RPMI8226 (cell line): ENCODE measurements at places on chromosomes 4 and X.
A peak's percentile ranks its signal among the peaks of the same experiment; 100 is the strongest.

DNA sequence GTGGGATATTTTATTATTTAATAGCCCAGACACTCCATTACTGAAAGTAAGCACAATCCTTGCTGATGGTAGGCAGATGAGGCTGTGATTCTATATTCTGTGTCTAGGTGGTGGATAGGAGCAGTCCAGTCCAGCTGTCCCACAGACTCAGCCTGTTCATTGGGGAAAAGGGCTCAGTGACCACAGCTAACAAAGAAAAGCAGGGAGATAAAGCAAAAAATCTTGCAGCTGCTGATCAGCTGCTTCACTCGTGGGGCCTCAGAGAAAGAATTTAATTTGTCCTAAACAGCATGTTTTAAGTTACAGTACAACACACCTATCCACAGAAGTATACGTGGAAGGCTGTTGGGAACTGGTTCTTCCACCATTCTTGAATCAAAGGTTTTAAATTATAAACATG is 40.7 kb upstream of the ANK2 start:
- DNase-seq, result no peak

DNA sequence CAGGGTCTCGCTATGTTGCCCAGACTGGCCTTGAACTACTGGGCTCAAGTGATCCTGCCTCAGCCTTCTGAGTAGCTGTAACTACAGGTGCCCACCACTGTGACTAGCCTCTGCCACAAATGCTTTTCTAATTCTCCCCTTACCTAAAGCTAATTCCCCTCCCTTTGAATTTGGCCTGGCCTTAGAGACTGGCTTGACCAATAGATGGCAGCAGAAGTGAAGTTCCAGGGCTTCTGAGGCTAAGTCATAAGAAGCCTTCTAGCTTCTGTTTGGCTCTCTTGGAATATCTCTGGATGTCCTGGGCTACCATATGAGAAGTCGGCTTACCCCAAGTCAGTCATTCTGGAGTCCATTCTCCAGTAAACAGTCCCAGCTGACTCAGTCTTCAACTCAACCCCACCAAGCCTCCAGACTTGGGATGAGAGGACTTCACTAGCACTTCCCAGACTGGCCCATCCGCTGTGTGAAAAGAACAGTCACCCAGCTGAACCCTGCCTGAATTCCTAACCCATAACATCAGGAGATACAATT is 61.0 kb downstream of the HPRT1 start:
- peak; percentile 44 for DNase-seq

- no peak for DNase-seq
These were observed at the start of gene PCDH19 for GRCh38 chrX:100409610-100410590. Gene PCDH19 (minus strand): TSS chrX:100410273. CDS start chrX:100408597, 1,676 bp downstream.

- no peak for DNase-seq
These were observed 12.9 kb downstream of the DIPK2B start for GRCh38 chrX:45187731-45188130.

DNA sequence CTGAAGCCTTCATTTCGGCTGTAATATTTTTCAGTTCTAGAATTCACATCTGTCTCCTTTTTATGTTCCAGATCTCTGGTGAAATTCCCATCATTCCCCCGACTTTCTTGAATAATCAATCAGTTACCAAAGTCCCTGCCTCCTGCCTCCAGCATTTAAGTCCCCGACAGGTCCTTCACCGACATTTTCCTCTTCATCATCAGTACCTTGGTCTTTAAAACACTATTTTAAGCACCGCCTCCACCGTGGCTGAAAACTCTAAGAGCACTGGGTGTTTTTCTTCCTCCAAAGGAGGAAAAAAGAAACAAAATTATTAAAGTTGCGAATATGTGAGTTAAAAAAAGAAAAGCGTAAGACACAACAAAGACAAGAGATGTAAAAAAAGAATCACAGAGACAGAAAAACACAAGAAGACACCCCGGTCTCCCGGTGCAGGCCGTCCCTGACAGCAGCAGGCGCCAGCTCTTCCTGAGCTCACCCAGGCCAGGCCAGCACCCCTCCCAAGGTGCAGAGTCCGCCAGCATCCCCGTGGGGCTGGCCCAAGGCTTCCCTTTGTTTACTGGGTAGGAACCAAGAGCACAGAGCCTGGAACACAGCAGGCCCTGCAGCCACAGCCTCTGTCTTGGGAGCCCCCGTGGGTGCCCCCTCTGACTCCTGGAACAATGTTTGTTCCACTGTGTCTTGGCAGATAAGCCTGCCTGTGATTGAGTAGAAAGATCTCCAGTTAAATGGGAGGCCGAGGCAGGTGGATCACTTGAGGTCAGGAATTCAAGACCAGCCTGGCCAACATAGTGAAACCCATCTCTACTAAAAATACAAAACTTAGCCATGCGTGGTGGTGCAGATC is 49.3 kb upstream of the CPLX1 start:
- DNase-seq, result no peak
